ENCODE measurements at places on chromosomes 11 and 22.

- no peak for DNase-seq
Measured at GRCh38 chr11:18757811-18758210, 31.8 kb upstream of the IGSF22 start.

DNA sequence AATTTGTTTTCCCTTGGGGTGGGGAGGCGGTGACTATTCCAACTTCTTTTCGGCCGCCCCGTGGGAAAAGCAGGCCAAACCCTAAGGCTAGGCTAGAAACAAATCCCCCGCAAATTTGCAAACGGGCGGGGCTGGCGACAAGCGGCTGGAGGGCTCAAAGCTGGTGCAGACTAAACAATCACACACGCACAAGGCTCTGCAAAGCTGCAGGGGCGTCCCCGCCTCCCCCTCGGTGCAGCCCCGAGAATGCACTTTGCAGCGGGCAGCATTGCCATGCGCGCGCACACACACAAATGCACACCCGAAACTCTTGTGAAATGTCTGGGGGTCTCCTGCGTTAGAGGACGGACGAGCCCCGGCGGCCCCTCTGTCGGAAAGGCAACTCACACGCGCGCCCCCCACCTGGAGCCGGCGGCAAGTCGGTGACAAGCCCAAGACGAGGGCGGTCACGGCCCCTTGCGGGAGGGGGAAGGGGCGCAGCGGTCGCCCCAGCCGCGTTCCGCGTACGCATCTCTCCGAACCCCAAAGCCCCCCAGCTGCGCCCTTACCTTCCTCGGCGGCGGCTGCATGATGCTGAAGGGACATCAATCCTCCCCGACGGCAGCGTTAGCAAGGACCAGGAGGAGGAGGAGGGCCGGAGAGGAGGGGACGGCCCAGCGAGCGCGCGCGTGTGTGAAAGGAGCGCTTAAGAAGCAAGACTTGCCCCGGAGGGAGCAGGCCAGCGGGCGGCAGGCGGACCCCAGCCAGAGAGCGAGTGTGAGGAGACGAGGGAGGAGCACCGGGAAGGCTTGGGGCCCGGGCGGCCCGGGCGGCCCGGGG, 600 bp downstream of the FCHSD2 start:
- DNase-seq = no peak

DNA sequence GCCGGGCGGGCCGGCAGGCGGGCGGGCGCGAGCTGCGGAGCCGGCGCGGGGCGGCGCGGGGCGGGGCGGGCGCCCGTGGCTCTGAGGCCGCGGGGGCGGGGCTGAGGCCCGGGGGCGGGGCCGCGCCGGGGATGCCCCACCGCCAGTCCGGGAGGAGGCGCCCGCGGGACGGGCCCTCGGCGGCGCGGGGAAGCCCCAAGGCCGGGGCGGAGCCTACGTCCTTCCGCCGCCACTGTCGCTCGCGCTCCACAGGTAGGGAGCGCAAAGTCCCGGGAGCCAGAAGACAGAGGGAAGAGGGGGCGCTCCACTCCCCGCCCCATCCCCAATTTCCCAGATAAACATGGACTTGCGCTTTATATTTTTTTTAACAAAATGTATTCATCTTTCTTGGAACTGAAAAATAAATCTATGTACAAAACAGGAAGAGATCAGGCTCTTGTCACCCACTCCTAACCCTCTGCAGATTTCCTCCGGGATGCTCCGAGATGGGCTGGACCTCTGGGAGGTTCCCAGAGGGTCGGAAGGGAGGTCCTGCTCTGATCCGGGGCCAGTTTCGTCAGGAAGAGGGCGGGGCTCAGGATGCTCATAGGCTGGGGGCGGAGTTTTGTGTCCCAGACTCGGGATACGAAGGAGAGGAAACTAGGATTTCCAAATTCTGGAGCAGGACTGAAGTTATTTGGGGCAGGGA, at the start of gene MAP4K2:
Gene MAP4K2 (minus strand): TSS at position 57 of the 688 bp plus-strand sequence. CDS start 65 bp downstream, outside the sequence.
- DNase-seq = peak; percentile 91

DNA sequence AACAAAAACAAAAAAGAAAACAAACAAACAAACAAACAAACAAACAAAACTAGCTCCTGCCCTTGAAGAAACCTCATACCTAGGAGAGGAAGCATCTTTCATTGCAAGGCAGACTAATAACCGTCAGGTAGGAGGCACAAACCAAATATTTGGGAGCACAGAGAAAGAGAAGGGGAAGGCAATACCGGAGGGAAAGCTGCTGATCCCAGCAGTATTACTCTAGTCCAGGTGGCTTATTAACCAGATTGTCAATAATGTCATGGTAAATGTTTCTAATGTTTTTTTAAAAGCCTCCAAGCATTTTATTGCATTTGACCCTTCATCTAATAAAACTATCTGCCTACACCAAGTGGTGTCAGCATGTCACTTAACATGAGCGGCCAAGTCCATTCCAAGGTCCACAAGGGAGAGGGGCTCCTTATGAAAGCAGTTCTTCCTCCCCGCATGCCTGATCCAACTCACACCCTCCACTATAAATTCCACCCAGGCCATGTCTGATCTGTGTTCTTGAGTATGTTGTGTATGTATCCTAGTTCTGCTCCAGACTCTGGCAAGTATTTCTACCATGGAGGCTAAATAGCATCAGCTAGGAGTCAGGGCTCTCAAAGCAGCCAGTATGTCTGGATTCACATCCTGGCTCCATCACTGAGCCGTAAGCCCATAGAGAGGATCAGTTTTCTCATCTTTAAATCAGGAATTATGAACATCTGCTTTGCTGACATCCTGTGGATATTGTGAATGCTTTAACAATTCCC, 208.1 kb upstream of the TENM4 start:
- DNase-seq = no peak

- peak; percentile 69 for DNase-seq
Measured at GRCh38 chr22:31075961-31076360, 5.2 kb upstream of the SMTN start.

GRCh38 chr22:32880893-32881596, 79.5 kb downstream of the TIMP3 start:
- DNase-seq = peak; percentile 65

DNA sequence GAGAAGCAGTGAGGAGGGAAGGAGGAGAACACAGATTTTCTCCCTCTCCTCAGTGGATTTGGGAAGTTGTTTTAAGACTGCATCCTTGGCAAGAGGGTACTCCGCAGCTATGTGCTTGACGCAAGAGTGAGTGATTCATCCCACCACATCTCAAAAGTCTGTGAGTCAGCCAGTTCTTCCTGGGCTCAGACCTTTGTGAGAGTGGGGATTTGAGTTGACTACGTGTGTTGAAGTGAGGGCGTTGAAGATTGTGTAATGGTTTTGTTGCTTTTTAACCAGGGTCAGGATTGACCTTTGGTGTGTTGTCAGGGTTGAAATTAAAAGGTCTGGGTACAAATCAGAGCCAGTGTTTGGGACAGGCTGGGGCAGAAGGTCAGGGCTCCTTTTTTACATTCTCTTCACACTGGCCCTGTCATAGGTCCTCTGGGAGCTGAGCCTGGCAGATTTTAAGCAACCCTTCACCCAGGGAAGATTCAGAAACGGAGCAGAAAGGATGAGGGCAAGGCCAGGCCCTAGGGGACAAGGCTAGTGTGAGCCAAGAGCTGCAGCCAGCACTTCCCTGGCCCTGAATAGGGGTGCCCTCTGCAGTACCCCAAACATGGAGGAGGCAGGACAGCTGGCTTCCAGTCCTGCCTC, 4.2 kb upstream of the C11orf86 start:
- DNase-seq = peak; percentile 38

DNA sequence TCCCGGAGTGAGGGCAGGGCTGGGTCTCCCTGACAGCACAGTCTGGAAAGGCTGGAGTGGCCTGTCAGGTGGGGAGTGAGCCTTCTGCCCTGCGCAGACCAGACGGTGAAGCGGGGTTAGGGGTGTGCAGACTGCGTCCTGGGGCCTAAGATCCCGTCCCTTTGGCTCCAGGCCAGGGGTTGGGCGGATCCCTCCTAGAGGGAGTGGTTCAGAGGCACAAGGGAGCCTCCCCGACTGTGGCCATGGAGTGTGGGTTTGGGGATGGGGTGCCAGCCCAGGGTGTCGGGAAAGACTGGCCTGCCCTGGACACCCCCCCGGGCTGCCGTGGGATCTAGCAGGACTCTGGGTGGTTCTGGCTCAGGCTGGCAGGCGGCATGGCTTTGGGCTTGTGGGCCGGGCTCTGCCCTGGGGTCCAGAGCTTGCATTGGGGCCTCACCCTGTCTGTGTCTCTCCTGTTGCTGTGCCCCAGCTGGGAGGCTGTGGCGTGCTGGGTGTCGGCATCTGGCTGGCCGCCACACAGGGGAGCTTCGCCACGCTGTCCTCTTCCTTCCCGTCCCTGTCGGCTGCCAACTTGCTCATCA, 19.5 kb downstream of the TSPAN4 start:
- no peak for DNase-seq

- DNase-seq = peak; percentile 49
Measured at GRCh38 chr11:102047305-102047924, at the start of gene CFAP300. Gene CFAP300, plus strand, starts transcription at chr11:102047437. Its CDS starts 34 bp downstream, at chr11:102047471.

DNA sequence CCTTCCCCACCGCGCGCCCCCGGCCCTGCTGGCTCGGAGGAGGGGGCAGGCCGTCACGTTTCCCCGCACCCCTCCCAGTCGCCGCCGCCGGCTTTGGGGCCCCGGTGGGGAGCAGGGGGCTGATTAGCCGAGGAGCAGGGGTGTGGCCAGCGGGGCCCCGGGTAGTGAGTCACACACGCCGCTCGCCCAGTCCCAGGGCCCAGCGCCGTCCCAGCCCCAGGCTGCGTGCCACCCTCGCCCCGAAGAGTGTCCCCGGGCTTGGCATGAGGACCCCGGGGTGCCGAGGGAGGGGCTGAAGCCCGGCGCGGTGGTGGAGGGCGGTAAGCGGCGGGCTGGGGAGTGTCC, 34.4 kb downstream of the PRDM11 start:
- no peak for DNase-seq

DNA sequence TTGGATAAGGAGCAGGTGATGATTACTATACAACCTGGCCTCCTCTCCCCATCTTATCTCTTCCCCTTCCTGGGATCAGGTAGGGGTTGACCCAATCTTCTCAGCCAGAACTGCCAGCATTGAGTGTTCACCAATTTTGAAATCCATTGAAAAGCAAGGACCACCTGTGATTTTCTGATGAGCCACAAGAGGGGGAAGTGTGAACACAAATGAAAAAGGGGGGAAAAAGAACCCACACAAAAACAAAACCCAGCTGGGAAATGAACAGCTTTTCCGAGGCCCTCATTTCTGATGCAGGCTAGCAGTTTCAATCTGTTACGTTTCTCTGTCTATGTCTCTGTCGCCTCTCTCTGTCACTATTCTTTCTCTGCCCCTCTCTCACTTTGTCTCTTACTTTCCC, 161.9 kb downstream of the INSC start:
- DNase-seq = no peak

DNA sequence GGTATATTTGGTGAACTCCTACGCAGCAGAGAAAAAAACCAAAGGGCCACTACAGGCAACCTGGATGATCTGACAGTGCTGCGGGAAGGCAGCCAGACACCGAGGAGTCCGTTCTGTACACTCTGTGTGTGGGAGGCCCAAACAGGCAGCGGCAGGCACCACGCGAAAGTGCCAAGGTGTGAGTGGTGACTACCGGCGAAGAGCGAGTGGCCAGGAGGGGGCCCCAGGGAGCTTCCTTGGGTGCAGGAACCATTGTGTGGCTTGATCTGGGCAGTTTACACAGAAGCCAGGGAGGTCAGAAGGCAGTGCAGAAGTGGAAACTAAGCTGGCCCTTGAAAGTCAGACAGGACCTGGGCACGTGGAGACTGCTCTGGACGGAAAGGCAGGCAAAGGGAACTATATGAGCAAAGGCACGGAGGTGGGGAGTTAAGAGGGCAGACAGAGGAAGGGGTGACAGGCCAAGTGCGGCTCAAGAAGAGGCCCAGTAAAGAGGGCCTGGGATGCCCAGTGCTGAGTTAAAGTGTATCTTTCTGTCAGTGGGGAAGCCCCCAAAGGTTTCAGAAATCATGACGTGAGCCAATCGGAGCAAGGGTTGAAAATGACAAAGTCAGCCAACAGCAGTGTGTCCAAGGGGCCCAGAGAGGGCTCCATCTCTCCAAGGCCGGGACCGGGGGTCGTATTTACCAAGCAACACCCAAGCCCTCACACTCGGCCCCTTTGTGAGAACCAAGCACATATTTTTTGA, 10.6 kb downstream of the TMEM184B start:
- peak; percentile 76 for DNase-seq

- DNase-seq = no peak
Measured at GRCh38 chr11:108549319-108549885, 44.2 kb downstream of the EXPH5 start.

GRCh38 chr22:20312396-20313191, 7.3 kb downstream of the DGCR6L start:
- no peak for DNase-seq

DNA sequence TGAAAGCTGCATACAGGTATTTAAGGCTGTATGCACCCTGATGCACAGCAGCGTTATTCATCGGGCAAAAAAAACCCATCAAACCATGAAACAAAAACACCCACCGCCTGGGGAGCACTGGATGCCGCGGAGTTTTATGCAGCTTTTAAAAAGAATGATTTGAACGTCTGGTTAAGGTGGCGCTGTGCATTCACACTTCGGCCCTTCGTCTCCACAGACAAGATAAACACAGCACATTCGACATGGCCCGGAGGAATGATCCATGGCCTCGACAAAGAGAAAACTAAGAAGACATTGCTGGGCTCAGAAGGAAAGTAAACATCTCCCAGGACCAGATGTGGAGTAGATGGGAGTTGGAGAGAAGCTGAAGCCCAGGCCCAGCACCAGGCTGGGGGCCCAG, 40.8 kb upstream of the GAL start:
- DNase-seq = no peak

GRCh38 chr11:8035200-8035855, 45.7 kb upstream of the TUB start:
- no peak for DNase-seq

GRCh38 chr11:408154-409007, 6.4 kb downstream of the SIGIRR start:
- peak; percentile 52 for DNase-seq

- DNase-seq = no peak
Measured at GRCh38 chr11:73317373-73317772, 9.3 kb downstream of the ARHGEF17 start.

DNA sequence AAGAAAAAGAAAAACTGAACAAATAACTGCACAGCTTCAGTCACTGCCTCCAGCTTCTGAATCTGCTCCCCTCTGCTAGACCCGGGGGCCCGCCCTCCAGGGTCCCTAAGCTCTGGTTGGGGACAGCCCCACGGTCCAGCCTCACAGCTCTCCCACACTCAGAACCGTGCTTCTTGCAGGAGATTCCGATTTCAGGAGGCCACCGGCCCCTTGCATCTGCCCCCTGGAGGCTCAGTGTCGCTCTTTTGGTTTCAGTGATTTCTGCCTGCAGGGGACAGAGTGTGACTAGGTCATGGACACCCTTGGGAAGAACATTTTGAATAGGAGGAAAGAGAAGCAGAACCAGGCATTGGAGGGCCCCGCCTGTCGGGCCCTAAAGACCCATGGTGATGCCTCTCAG, 23.1 kb upstream of the RPS3 start:
- no peak for DNase-seq

GRCh38 chr11:134576721-134577171, 164.7 kb upstream of the B3GAT1 start:
- DNase-seq = no peak

All from right lobe of liver (tissue), 6 donors.